Stimulated activated CD4-positive, alpha-beta T cell treated with anti-CD3 and anti-CD28 coated beads, Interleukin-1b, Interleukin-23, amount 100 ng/mL, for 24 hours (primary cell): ENCODE measurements at places on chromosomes 1 and 21.

DNA sequence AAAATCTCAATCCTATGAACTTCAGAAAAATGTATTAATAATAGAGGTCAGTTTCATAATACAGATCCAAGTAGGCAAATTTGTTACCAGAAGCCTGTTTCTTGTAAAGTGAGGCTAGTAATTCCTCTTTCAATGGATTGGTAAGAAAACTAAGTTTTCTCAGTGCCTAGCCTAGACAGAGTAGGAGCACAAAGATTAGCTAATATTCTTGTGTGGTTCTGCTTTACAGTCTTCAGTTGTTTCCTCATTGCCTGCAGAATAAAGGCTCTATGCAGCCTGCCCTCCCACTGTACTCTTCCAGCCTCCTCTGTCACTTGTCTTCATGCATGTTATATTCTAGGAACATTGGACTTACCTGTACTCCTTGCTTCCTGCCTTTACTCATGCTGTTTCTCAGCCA is 2.4 kb upstream of the PPP1R15B start:
- DNase-seq, result no peak

GRCh38 chr1:201676641-201677040 is 137.7 kb downstream of the NAV1 start:
- no peak for DNase-seq

GRCh38 chr1:66342707-66343106 is 191.2 kb upstream of the SGIP1 start:
- DNase-seq, result no peak

DNA sequence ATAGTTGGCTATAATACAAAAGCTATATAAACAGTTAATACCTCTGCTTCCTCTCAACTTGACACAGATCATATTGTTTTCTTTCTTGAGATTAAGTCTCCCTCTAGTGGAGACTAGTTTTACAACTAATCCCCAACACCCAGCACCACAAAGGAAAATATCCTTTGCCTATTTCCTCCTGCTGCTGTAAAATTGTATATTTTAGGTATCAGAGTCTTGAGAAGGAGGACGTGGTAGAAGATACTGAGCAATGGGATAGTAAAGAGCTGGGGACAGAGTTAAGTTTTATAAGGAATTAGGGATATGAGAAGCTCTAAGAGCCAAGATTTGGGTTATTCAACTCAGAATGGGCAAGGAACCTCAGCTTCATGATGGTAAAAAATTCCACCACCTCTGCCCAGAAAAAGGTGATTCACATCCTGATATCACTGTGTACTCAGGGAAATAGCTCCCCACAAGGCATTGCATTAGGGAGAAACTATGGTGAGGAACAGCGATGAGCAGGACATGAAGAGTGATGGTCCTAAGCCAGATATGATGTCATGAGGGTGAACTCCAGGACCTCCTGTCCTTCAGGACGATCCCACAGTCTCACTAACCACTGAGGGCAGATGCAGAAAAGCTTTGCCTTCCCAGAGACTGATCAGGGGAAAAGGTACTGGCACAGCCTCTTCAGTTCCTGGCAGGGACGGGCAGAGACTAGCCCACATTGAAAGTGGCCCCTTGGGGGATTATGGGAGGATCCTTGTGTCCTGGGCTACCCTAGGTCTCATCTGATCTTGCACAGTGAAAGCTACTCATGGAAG is 14.7 kb upstream of the CFAP126 start:
- DNase-seq, result no peak
